ENCODE measurements at places on chromosomes 1 and 21.

- no peak for DNase-seq
These were observed 12.9 kb downstream of the PTPRU start for GRCh38 chr1:29249170-29249691.

DNA sequence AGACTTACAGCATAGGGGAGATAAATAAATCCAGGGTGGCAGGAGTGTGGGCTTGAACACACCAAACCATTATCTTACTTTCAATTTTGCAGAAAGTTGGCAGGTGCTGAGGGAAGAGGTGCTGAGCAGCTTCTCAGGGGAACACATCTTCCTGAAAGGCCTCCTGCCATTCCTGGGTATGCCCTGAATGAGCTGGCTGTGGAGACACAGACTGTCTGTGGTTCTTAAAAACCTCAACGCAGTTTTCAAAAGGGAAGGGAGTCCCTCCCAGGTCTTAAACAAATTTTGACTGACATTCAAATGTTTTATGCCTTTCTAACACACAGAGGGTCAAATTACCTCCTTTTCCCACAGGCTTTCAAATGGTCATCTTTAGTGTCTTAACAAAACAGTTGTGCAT is 166.9 kb downstream of the TNFSF18 start:
- DNase-seq: no peak

DNA sequence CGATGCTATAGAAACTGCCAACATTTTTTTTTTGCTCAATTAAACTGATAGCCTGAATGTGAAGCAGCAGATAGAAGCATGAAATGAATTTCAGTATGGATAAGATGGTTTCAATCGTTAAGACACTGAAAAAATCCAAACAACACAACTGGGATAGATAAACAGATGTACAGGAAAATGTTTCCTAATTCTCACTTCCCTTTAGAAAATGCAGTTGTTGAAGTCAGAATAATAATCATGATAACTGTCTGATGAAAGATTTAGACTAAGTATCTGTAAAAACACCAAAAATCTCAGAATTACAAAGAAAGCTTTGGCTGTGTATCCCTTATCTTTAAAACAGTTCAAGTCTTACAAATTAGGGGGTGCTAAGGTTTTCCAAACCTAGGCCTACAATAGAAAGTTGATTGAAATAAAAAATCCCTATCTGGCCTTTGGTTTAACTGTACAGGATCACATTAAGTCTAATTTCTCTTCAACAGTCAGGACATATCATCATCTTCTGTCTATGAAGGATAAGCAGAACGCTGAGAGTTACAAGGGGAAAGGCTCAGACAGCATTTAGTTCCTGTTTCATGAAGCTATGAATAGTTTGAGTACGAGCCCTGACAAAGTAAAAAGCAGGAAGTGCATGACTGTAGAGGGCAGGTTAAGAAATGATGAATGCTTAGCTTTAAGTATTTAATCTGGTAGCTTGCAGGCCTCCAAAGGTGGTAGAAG is 203.2 kb downstream of the APP start:
- peak; percentile 8 for DNase-seq

- DNase-seq: peak; percentile 52
These were observed at the start of gene NEK7 for GRCh38 chr1:198156745-198157240. Gene NEK7, plus strand, starts transcription at chr1:198156998. Its CDS starts 75,583 bp downstream, at chr1:198232581.

GRCh38 chr1:46637444-46638083 is 21.0 kb upstream of the MOB3C start:
- no peak for DNase-seq

GRCh38 chr1:2320760-2321667 is 70.3 kb downstream of the MORN1 start:
- DNase-seq: no peak

GRCh38 chr1:90413519-90413918 is 303.6 kb downstream of the BARHL2 start:
- DNase-seq: no peak

DNA sequence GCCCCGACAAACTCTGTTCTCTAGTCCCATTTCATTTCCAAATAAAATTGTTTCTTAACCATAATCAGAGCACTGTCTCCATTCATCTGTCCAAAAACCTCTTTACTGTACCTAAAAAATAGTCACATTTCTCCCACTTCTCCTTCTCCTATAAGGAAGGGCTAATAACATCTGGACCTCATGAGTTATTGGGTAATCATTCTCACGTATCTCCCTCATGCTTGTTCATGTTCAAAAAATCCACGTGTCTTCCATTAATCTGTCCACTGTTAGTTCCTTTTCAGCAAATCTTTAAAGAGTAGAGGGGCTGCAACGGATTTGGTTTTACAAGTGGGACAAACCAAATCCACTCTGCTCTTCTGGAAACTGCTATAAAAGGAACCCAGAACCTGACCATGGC is 1418.8 kb downstream of the MRPL39 start:
- no peak for DNase-seq

DNA sequence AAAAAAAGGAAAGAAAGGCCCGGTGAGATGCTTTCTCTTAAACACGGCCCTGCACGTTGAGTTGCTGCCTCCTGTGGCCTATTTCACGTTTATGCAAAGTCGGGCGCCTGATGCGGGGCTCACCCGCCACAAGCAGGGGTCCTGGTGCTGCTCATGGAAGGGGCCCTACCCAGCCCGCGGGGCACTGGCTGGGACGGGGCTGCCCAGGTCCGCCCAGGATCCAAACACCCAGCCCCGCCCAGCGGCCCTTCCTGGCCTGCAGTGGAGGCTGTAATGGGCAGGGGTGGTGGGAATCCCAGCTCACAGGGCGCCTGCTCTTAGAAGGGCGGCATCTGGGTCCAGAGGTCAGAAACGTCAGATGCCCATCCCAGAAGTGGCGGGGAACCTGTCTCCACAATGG is 1.6 kb downstream of the COL6A2 start:
- DNase-seq: no peak

DNA sequence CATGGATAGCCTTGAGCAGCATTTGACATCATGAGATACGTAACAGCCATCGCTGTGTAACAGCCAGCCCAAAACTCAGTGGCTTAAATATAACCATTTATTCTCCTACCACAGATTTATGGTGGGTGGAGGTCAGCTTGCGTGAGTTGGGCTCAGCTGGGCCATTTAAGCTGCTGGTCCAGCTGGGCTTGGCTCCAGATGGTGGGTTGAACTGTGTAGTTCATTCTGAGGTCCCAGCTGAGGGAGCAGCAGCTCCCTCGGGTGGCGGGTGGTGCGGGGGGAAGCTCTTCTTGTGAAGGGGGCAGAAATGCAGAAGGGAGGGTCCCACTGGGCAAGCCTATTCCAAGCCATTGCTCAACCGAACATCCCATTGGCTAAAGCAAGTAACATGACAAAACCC is 75.9 kb downstream of the IGSF21 start:
- DNase-seq: no peak

- DNase-seq: no peak
These were observed 8.6 kb downstream of the PODN start for GRCh38 chr1:53070621-53071020.

DNA sequence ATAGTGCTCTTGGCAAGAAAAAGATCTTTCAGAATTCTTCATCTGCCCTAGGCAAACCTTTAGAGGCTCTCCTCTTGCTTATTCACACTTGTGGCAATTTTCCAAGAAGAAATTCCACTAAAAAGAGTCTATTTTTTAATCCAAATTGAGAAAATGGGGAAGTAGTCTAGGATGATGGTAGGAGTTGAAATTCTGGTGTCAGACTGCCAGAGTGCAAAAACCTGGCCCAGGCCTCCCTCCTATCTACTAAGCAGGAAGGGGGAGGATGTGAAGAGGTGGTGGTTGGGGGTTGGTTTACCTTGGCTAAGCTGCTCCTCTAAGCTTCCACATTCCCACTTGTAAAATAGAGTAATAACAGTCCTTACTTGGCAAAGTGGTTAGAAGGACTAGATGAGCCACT is 120.6 kb upstream of the KCNJ15 start:
- DNase-seq: no peak

GRCh38 chr1:175221557-175222175 is 29.1 kb upstream of the KIAA0040 start:
- DNase-seq: no peak

- DNase-seq: no peak
These were observed 4.8 kb downstream of the BARHL2 start for GRCh38 chr1:90712153-90712856.

DNA sequence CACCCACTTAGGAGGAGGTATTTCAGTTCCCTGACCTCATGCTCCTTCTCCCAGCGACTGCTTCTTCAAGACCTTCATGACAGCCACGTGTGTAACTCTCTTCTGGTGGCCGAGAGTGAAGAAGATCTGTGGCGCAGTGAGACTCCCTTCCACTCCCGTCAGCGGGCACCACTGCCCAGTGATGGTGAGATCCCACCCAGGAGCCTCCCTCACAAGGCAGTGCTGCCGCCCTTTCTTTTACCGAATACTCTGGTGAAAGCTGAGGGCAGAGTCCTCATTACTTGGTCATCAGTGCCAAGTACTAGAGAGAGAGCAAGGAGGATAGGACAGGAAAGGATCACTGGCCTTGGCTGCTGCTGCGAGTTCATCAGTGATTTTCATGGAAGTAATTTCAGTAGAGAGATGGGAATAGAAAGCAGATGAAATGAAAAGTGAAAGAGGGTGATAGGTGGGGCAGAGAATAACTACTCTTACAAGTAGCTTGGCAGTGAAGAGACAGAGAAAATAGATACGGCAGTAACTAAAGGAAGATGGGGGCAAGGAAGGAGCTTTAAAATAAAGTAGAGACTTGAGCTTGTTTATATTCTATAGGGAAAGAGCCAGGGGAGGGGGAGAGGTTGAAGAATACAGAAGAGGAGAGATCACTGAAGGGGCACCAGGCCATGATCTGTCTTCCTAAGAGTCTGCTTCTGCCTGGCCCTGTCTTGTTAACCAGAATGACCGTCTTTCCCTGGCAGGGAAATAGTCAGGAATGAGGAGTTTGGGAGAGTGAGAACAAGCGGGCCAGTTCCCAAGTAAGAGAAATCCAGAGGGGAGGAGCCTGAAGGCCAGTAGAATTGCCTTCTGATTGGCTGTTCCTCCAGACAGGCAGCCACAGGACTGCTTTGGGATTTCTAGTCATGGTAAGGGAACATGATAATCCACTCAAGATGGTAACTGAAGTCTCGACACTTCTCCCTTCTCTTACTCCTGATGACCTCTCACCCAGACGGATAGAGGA is 18.3 kb downstream of the HYI start:
- no peak for DNase-seq

- DNase-seq: peak; percentile 72
These were observed at the start of gene NUDT17 for GRCh38 chr1:145845514-145846161. Gene NUDT17, plus strand, starts transcription at chr1:145845630. Its CDS starts 11 bp downstream, at chr1:145845641.

GRCh38 chr1:29672416-29673227 is 436.3 kb downstream of the PTPRU start:
- DNase-seq: no peak

DNA sequence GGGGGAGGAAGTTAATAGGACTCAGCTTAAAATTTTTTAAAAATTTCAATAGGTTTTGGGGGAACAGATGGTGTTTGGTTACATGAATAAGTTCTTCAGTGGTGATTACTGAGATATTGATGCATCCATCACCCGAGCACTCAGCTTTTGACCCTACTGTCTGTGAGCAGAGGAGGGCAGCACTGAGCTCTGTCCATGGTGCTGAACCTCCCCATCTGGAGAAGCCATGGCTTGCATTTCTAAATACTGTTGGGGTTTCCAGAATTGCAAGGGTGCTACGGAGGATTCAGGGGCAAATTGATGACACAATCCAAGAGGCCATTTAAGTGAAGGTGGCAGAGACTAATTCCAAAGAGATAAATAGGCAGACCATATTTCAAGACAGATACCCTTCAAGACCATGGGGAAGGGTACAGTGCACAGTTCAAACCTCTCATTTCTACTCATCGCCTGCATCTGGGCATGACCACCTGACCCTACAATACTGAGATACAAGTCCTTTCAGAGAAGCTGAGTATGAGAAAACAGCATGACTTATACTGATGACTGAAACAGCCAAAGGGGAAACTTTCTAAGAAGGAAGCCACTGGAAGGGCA is 17.2 kb downstream of the SYT2 start:
- DNase-seq: peak; percentile 56

DNA sequence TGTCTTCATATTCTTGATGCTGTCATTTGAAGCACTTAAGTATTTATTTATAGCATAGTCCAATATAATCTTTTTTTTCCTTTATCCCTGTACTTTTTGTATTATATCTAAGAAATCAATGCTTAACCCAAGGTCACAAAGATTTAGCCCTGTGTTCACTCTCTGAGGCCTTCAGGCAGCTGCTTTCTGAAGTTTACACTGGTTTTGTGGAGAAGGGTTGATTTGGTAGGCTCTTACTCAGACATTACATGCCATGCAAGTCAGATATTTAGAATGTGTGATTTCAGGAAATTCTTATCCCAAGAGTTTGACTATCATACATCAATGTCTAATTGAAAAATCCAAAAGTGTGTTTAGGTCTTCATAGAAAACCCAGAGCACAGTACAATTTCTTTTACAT is 56.3 kb downstream of the PALMD start:
- DNase-seq: no peak

GRCh38 chr1:1309251-1310108 is 1.1 kb downstream of the PUSL1 start:
- DNase-seq: no peak

- DNase-seq: no peak
These were observed 13.9 kb upstream of the FMOD start for GRCh38 chr1:203364806-203365205.

- DNase-seq: no peak
These were observed 24.9 kb downstream of the ETNK2 start for GRCh38 chr1:204126956-204127355.

DNA sequence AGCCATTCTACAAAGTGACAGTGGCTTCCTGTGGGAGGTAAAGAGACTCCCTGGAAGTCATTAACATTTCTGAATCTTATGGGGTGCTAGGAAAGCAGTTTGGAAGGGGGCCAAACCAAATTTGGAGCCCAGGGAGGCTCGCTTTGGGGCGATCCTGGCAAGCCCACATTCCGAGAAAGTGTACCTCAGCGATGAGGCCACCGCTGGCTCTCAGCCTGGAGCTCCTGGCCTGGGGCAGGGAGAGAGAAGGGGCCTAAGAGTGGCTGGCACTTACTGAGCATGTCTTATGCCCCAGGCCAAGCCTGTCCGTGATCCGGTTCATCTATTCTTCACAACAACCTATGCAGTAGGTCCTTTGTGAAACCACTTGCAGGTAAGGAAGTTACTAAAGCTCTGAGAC is 98.8 kb downstream of the CCDC185 start:
- no peak for DNase-seq

DNA sequence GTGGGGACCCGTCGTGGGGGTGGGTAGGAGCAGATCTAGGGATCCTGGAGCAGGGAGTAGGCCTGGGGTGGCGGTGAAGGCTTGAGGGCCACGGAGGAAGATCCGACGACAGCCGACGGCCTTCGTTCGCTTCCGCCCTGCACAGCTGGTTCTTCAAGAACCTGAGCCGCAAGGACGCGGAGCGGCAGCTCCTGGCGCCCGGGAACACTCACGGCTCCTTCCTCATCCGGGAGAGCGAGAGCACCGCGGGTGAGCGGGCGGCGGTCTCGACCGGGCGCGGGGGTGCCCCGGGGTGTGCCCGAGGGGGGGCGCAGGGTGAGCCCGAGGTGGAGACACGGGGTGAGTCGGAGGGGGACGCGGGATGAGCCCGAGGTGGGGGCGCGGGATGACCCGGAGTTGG is 16.5 kb upstream of the HDAC1 start:
- DNase-seq: no peak

DNA sequence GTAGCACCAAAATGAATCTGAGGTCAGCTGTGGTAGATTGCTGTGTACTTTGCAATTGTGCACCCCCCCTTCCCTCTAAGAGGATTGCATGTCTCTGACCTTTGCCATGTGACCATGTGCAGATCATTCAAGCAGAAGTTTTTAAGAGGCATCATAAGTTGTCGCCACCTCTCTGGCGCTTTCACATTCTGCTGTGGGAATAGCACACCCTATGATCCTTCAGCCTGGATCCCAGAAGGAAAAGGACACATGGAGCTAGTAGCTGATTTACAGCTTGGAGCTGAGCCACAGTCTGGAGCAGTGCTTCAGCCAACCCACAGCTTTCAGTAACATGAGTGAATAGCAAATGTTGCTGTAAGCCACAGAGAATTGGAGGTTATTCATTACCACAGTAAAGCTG is 158.5 kb downstream of the TSEN15 start:
- no peak for DNase-seq

Measured in CD4-positive, alpha-beta T cell treated with Interleukin-2 at 100 ng/mL for 4 hours (primary cell).